ENCODE measurements at places on chromosomes 4 and X.

DNA sequence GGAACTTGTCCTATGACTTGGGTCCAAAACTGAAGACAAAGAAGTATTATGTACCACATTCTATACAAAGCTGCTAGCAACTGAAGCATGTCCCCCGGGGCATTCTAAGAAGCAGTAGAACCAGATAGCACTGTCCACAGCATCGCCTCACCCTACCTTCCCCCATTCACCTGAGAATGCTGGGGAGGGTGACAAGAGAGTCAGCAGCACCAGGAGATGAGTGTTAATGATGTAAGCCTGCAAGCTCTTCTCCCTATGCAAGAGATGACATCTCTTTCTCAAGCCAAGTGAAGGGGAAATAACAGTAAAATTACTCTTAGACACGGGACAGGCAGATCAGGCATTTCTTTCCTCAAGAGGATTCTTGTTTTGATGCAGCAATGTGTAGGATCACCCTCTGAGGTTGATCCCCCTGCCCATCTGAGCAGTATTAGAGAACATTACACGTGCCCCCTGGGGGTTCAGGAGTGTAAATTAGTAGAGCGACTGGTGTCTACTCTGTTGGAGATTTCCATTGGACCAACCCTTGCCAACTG, 13.9 kb upstream of the TLR1 start:
- no peak for DNase-seq

GRCh38 chr4:26141911-26142638, 178.7 kb upstream of the RBPJ start:
- DNase-seq, result no peak

DNA sequence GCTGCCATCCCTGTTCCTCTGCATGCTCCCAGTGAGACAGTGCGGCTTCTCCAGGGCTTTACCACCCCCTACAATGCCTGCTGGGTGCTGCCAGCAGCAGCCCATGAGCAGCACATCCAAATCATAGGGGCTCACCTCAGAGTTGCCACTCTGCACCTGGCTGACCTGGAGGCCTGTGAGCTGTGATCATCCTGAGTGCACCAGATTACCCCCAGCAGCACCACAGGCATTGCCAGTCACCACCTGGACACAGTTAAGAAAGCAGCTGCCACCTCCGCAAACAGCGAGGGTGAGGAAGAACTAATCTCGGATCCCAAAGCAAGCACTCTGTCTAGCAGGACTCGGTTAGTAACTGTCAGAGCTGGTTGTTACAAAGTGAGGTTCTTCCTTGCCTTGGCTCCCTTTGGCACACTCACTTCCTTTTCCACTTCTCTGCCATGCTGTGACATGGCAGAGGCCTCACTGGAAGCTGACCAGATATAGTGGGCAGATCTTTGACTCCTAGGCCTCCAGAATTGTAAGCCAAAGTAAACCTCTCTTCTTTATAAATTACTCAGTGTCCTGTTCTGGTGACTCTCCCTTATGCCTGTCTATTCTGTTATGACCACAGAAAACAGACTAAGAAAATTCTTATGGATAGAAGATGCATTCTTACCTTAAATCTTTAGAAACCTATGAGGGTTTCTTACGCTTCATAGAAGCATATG, 25.2 kb downstream of the LRIT3 start:
- no peak for DNase-seq

GRCh38 chr4:105296672-105297071, 150.0 kb downstream of the TET2 start:
- no peak for DNase-seq

GRCh38 chr4:113141901-113142346, 92.5 kb downstream of the ANK2 start:
- no peak for DNase-seq

DNA sequence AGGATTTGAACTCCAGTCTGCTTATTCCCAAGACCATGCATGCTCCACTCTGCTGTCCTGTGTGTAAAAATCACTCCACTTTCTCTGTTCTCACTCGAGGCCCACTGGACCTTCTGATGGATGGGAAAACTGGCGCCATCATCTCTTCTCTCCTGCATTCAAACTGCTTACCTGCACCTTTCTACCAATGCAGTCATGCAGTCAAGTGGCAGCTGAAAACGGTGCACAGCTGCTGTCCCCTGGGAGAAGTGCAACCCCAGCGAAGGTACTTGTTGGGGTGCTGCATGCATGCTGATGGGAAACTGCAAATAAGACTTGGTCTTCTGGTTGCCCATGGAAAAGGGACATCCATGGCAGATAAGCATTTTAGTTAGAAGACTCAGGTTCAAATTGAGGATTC, 147.1 kb downstream of the EVC2 start:
- DNase-seq, result no peak

GRCh38 chrX:133923548-133923947, 61.8 kb downstream of the GPC3 start:
- no peak for DNase-seq

- no peak for DNase-seq
These were observed 125.1 kb downstream of the CAMK2D start for GRCh38 chr4:113636438-113636818.

Measured in activated T-cell treated with anti-CD3 and anti-CD28 coated beads for 48 hours (primary cell).